ENCODE measurements at places on chromosomes 13 and 19.

DNA sequence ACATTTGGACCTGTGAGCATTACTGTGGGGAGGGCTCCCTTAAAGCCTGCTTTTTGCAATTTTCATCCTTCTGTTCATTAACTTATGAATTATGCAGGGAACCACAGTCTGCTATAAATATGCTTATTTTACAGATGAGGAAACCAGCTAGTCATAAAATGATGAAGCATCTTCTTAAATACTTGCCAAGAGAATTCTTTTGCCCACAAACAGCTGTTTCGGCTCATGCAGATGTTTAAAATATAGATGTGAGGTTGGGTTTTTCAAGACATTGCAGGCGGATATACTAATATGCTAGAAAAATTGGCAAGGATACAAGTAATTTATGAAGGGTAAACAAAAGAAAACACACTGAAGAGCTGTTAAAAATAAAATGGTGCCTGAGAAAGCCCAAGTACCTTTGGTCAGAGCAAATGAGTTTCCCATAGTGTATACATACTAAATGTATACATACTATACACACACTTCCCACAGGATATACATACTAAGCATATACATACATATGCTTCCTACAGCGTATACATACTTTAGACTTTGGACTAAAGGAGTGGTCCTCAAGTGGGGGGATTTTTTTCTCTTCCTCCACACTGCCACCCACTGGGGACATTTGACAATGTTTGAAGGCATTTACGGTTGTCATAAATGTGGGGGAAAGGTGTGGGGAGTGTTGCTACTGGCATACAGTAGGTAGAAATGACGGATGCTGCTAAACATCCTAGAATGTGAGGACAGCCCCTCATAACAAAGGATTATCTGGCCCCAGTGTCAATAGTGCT is 164.9 kb upstream of the CSNK1A1L start:
- DNase-seq, result no peak

DNA sequence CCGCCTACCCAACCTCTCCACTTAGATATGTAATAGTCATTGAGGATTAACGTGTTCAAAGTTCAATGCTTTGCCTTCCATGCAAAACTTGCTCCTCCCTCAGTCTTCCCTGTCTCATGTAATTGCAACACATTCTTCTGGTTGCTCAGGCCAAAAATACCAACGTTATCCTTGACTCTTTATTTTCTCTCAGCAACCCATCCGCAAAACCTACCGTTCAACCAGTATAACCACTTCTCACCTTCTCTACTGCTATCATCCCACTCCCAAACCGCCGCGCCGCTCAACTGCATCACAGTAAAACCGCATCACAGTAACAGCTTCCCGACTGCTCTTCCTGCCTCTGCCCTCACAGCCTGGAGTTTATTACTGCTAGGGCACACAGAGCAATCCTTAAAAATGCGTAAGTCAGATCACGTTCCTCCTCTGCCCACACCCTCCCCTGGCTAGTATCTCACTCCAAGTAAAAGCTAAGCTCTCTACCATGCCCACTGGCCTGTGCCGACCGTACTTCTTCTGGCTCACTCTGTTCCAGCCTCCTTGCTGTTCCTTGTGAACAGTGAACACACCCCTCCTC is 8.2 kb downstream of the MTIF3 start:
- no peak for DNase-seq

DNA sequence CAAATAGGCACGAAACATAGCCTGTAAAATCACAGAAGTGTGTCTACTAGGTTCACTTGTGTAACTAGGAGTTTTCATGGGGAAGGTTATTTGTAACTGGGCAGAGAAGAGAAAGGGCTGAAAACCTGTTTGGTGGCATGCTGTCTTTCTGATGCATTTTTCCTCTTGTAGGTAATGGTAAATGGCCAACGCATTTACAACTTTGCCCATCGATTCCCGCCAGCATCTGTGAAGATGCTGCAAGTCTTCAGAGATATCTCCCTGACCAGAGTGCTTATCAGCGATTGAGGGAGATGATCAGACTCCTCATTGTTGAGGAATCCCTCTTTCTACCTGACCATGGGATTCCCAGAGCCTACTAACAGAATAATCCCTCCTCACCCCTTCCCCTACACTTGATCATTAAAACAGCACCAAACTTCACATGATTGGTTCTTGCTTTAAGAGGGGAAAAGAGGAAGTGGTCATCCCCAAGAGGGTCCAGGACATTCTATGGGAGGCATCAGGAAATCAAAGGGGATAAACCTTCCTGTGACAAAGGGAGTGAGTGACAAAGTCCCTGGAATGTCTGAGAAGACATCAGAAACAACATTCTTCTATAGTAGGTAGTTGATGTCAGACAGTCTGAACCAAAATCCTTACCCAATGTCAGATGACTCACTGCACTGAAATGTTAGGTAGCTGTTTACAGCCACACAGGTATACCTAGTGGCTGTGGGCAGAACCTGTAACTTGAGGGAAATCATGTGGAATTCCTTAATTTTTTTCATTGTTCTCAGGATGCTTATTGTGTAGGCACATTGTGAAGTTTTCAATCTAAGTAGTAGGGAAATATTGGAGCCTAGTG is 5.0 kb downstream of the LGALS14 start:
- DNase-seq, result no peak

DNA sequence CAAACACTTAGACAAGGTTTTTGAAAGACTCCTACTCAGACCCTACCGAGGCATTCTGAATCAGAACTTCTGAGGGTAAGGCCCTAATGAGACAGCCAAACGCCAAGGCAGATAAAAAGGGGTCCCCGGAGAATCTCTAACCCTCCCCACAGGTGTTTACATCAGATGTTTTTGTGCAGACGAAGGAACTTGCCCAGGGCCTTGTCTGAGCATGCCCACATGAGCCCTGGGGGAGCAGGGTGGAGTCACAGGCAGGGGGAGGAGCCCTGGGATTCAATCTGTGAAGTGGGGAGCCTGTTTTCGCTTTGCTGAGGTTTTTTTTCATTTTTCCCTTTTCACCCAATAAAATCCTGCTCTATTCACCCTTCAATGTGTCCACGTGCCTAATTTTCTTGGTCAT is 61.6 kb upstream of the MED4 start:
- peak; percentile 61 for DNase-seq

- DNase-seq, result no peak
Observed at GRCh38 chr13:71591374-71591773, 275.6 kb downstream of the DACH1 start.

- DNase-seq, result no peak
Observed at GRCh38 chr13:83691966-83692365, 190.3 kb downstream of the SLITRK1 start.

GRCh38 chr19:32773126-32773525 is 53.6 kb downstream of the TDRD12 start:
- DNase-seq, result no peak

DNA sequence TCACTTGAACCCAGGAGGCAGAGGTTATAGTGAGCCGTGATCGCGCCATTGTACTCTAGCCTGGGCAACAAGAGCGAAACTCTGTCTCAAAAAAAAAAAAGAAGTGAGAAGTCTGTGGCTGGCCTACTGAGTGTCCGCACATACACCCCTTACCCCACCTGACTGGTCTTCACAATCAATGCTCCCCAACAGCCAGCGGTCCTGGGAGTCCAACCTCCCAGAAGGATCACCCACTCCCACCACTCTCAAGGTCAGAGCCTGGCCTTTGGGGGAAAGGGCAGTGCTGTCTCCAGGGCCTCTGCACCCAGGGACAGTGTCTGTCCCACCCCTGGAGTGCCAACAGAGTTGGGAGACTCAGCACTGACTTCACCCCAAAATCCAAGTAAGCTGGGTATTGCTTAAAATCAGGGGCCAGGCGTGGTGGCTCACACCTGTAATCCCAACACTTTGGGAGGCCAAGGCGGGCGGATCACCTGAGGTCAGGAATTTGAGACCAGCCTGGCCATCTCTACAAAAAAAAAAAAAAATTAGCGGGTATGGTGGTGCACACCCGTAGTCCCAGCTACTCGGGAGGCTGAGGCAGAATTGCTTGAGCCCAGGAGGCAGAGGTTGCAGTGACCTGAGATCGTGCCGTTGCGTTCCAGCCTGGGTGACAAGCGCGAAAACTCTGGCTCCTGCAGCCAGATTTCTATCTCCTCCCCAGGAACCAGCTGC is 2.3 kb upstream of the CD320 start:
- no peak for DNase-seq

GRCh38 chr13:80116107-80116506 is 224.8 kb downstream of the SPRY2 start:
- no peak for DNase-seq

DNA sequence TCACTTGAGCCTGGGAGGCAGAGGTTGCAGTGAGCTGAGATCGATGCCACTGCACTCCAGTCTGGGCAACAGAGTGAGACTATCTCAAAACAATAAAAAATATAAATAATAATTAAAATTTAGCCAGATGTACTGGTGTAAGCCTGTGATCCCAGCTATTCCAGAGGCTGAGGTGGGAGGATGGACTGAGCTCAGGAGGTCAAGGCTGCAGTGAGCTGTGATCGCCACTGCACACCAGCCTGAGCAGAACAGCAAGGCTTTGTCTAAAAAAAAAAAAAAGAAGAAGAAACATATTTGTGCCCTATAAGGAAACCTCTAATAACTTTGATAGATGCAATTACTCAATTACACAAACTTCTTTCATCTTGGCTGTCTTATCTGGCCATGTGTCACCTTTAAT is 52.3 kb downstream of the ABCC4 start:
- no peak for DNase-seq

DNA sequence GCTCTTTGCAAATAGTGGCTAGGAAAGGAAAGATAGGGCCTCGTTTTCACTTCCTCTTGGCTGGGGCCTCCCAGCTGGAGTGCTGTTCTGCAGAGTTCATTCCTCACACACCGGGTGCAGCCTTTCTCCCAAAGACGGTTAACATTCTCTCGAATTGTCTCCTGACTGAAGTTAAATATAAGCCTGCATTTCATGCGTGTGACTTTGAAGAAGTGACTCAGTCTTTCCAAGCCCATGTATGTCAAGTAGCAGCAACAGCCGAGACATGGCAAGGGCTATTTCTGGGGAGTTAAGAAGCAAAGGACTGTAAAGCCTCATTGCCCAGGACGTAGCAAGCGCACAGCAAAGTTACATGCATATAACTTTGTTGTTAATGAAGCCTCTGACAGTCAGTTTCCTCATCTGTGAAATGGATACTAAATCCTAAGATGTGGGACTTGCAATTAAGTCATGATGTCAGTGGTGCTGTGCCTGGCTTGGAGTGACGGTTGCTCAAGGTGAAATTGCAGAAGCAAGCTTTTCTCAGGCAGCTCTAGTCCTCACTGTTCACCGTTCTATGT is 502.4 kb downstream of the MYO16 start:
- DNase-seq, result no peak

DNA sequence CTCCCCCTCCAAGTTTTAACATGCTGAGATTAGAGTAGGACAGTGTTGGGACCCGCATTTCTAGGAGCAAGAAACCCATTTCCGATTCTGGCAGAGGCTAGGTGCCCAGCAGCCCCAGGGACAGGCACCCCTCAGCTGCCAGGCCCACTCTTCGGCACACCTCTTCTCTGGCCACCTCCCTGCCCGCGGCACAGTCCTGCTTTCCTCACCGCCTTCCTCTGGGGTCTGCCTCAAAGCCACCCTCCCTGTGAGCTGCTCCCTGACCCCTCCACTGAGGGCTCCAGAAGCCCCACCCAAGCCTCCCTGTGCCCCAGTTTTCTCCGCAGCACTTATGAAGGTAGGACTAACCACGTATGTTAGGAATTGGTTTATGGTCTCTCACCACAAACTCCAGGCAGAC is 79.9 kb downstream of the STK24 start:
- no peak for DNase-seq

Measured in stimulated activated CD8-positive, alpha-beta memory T cell treated with anti-CD3 and anti-CD28 coated beads, Interleukin-12 subunit alpha, Interleukin-12 subunit beta, amount 100 ng/mL, for 1 hour (primary cell).